ENCODE measurements at places on chromosomes 5 and 9.

DNA sequence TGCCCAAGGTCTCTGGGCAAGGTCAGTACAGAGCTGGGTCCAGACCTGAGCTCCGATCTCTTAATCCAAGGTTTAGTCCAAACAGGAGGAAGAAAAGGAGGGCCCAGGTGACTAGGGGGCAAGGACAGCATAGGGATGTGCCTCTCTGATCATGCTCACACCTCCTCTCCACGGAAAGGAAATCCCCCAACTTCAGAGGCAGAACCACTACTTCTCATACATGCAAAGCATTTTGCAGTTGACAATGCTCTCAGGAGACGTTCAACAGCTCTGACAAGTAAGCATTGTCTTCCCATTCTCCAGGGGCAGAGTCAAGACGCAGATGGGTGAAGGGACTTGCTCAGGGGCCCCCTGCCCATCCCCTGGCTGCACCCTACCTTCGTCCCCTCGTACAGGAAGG lies 8.7 kb upstream of the CORO2A start:
- no peak for DNase-seq

DNA sequence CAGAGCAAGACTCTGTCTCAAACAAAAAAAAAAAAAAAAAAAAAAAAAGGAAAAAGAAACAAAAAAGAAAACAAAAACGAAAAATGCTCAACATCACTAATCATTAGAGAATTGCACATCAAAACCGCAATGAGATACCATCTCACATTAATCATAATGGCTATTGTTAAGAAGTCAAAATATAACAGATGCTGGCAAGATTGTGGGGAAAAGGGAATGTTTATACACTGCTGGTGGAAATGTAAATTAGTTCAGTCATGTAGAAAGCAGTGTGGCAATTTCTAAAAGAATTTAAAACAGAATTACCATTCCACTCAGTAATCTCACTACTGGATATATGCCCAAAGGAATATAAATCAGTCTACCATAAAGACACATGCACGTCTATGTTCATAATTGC lies 50.4 kb upstream of the PRR16 start:
- DNase-seq: no peak

- DNase-seq: no peak
These were observed 58.3 kb upstream of the ANGPTL2 start for GRCh38 chr9:127180457-127181314.

DNA sequence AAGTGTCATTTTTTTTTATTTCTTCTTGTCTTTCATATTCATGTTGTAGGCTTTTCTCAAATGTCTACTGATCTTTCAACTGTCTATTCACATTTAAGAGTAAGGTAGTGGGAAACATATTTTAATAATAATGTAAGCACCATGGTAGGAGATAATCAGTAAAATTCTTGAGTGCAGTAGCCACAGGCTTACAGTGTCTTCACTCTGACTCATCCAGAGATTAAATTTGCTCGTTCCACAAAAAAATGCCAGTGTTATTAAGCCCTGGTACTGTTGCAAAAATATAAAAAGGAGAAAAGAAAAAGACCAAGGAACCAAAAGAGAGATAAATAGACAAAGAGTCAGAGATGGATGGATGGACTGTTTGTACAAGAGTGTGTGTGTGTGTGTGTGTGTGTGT lies 43.0 kb downstream of the PARP8 start:
- no peak for DNase-seq

DNA sequence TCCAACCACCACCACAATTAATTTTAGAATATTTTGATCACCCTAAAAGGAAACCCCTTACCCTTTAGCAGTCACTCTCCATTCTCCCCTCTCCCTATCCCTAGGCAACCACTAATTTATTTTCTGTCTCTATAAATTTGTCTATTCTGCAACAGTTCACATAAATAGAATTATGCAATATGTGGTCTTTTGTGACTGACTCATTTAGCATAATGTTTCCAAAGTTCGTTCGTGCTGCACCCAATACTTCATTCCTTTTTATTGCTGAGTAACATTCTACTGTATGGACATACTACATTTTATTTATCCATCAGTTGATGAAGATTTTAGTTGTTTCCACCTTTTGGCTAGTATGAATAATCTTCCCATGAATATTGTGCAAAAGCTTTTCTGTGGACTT lies 18.2 kb upstream of the CDC20B start:
- DNase-seq: no peak

DNA sequence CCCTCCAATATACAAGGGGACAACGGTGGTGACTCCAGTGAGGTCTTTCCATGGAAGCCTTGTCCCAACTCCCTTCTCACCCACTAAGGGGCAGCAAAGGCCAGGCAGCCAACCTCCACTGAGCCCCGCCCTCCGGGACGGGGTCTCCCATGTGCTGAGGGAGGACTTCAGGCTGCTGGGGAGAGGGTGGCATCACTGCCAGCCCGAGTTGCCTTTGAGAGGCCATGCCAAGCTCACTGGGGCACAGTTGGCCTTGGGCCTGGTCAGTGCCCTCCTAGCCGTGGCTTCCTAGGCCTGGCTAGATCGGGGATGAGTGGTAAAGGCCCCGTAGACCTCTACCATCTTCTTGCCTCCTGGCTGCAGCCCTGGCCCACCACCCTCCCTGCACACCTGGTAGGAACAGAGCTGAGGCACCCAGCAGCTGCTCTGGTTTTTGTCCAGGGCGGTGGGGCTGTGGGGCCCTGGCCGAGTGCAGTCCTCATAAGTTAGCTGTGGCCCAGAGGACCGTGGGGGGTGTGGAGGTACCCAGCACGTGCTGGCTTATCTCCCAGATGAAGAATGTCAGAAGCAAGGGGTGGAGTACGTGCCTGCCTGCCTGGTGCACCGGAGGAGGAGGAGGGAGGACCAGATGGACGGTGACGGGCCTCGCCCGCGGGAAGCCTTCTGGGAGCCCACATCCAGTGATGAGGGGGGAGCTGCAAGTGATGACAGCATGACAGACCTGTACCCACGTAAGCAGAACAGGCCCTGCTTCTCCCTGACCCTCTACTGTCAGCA lies 3.2 kb downstream of the SURF2 start:
- DNase-seq: peak; percentile 56

DNA sequence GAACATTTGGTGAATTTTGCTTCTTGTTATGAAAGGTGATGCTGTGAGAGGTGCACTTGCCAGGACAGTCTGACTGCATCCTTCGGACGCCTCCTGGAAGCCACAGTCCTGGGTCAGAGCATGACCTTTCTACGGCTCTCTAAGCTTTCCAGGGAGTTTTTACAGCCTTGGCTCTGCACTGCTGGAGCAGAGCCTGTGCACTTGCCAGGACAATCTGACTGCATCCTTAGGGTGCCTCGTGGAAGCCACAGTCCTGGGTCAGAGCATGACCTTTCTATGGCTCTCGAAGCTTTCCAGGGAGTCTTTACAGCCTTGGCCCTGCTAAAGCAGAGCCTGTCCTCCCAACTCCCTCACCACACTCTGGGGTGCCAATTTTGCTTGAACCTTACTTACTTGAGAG lies 49.6 kb downstream of the CCDC180 start:
- DNase-seq: no peak

- peak; percentile 39 for DNase-seq
These were observed 2.6 kb upstream of the CD14 start for GRCh38 chr5:140635291-140636257.

GRCh38 chr5:180070756-180071530 lies 616 bp downstream of the RNF130 start:
- no peak for DNase-seq

GRCh38 chr5:51109786-51110410 lies 273.4 kb upstream of the ISL1 start:
- DNase-seq: no peak

DNA sequence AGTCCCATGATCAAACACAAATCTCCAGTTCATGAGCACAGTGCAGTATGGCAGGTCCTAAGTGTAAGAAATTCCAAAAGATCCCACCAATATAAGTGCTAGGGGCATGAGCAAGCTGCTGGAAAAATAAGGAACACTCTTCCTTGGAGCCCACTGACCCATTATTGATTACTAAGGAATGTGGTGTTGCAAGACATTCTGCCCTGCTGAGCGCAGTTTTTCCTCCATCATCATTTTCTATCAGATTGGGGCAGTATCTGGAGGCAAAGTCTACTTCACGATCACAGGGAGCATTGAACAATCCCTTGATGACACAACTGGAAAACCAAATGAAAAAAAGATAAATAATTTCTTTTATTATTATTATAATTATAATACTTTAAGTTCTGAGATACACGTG lies 129.2 kb downstream of the UGCG start:
- no peak for DNase-seq

DNA sequence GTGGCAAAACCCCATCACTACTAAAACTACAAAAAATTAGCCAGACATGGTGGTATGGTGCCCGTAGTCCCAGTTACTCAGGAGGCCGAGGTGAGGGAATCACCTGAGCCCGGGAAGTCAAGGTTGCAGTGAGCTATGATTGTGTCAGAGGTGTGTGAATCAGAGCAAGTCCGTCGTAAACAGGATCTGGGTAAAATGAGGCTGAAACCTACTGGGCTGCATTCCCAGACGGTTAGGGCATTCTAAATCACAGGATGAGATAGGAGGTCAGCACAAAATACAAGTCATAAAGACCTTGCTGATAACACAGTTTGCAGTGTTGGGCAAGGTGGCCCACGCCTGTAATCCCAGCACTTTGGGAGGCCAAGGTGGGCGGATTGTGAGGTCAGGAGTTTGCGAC lies 1.9 kb upstream of the CLTB start:
- no peak for DNase-seq

DNA sequence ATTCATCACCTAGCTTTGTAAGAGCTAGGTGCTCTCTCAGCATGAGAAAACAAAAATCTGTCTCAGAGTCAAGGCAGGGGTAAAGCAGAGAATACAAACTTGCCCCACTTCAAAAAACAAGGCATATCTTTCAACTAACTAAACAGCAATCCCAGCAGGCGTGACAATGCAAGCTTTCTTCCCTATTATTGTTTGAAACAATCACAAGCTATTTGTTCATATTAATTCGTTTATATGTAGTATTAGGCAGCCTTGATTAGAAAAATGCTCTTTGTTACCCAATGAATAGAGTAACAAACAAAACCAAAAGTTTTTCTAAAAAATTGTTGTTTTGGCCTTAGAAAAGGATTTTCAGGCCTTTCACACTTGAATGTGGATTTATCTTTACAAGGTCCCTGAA lies 71.1 kb downstream of the LPAR1 start:
- no peak for DNase-seq

DNA sequence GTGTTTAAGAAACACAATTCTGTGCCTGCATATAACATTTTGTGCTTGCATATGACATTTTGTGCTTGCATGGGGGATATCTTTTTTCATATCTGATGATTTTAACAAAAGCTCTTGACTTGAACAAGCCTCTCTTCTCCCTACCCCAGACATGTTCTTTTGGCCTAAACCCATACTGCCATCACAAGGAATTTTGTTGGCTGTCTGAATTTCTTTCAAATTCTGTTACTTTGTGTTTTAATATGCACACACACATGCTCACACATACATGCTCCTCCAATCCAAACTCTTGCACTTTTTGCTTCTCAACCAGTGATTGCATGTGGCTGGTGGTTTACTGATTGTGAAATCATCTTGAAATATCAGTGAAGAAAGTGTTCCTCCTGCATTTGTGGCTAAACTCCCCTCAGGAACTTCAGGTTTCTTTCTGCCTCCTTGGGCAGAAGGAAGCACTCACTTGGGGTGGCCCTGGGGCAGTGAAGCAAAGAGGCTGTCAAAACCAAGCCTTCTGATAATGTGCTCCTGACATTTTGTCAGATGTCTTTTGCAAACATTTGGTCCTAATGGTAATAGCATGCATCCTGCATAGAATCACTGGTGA lies 377.2 kb upstream of the KLF4 start:
- DNase-seq: no peak

DNA sequence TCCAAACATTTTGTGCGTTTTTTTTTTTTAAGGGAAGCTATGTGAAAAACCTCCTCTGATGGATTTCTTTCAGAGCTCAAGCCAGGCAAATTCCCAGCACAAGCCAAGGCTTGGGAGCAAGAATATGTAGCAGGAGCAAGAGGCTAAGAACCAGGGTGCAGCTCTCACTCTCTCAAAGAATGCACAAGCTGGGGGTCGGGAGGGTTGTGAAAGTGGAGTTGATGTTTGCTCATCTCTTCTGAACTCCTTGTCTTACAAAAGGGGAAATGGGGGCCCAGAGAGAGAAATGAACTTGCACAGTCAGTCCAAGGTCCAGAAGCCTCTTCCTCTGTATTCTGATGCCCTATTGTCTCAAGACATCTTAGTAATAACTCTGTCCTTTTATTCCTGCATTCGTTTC lies 7.7 kb upstream of the TRAF1 start:
- peak; percentile 41 for DNase-seq

GRCh38 chr5:133234273-133234672 lies 182.5 kb downstream of the HSPA4 start:
- DNase-seq: no peak

GRCh38 chr9:25225938-25226760 lies 452.1 kb downstream of the TUSC1 start:
- DNase-seq: no peak

- no peak for DNase-seq
These were observed 27.6 kb downstream of the COL15A1 start for GRCh38 chr9:98971168-98971914.

DNA sequence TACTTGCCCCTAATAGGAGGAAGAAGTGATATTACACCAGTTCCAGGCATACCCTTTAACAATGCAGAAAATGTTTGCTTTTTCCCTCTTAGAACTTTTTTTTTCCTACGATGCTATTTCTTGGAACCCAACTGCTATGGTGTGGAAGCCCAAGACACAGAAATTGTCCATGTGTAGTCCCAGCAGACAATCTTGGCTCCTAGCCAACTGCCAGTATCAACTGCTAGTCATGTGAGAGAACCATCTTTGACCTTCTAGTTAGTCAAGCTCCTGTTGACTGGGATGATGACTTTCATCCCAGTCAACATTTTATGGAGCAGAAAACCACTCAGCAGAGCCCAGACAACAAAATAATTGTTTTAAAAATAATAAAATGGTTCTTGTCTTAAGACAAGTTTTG lies 532.4 kb downstream of the TLR4 start:
- DNase-seq: no peak

DNA sequence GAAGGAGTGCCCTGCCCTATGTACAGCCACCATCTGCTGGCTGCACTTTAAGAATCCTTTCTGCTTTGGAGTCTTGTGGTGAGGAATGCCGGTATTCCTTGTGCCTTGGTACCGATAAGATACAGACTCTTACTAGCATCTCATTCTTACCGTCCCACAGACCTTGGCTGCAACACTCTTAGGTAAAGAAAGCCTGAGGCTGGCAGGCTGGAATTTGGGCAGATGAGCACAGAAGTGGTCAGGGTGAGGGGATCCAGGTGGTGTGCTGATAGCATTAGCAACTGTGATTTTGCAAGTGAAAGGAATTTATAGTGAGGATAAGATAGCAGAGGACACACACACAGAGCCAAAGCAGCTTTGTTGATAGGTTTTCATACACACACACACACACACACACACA lies 198.1 kb downstream of the ENC1 start:
- no peak for DNase-seq

GRCh38 chr5:59218424-59219045 lies 635.7 kb downstream of the RAB3C start:
- no peak for DNase-seq

- no peak for DNase-seq
These were observed 28.0 kb upstream of the SH3RF2 start for GRCh38 chr5:145908206-145908960.

- DNase-seq: no peak
These were observed 67.5 kb upstream of the MAMDC2 start for GRCh38 chr9:69976152-69976551.
